ENCODE measurements at places on chromosomes 6 and 20.

DNA sequence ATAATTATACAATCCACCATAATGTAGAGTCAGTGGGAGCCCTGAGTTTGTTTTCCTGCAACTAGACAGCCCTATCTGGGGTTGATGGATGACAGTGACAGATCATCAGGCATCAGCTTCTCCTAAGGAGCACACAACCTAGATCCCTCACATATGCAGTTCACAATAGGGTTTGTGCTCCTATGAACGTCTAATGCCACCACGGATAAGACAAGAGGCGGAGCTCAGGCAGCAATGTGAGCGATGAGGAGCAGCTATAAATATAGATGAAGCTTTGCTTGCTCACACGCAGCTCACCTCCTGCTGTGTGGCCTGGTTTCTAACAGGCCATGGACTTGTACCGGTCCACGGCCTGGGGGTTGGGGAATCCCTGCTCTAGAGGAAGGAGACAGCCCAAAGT is 25.9 kb downstream of the EDEM2 start:
- DNase-seq: no peak

DNA sequence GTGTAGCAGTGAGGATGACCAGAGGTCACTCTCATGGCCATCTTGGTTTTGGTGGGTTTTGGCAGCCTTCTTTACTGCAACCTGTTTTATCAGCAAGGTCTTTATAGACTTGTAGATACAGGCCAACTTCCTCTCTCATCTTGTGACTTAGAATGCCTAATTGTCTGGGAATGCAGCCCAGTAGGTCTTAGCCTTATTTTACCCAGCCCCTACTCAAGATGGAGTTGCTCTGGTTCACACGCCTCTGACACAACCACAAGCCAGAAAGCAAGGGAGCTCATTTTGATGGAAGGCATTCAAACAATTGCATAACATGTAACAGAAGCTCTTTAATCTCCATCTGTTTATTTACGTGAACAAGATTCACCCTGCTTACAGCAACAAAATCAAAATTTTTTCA is 492.0 kb upstream of the SULF2 start:
- DNase-seq: no peak

DNA sequence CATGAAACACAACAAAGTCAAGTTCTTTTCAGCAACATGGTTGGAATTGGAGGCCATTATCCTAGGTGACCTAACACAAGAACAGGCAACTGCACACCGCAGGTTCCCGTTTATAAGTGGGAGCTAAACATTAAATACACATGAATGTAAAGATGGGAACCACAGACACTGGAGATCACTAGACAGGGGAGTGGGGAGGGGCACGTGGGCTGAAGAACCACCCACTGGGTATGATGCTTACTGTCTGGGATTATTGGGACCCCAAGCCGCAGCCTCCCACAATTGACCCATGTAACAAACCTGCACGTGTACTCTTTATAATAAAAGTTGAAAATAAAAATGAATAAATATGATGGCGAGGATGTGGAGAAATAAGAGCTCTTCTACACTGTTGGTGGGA is 8.6 kb upstream of the RAET1G start:
- no peak for DNase-seq

GRCh38 chr6:17334265-17334664 is 53.1 kb downstream of the RBM24 start:
- DNase-seq: no peak

DNA sequence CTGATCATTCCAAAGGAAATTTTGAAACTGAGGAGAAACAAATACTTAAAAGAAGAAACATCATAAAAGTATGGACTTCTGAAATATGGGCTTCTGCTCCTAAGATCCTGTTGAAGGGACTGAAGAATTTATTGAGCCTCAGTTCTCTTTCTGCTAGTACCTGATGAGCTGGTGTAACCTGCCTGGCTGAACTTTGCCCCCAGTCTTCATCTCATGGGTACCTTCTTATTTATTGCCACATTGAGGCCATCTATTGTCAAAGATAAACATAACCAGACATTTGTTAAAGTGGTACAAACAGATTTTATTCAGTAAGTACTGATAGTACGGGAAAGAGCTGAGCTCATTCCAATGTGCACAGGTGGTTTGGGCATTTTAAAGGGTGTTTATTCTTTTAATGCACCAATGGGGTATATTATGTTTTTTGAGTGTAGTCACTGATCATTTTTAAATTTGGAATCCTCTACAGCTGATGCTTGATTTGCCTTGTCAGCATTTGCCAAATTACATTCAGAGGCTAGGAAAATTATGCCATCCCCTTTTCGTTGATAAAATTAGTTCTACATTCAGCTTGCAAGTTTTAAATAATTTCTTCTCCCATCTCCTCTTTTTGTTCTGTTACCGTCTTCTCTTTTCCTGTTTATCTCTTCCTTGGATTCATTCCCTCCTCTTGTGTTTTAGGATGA is 118.2 kb downstream of the PRIM2 start:
- no peak for DNase-seq

Data from NCI-H2081 (cell line).